ENCODE measurements at places on chromosomes 12 and 14. TPM values are rescaled to one million over a fixed set of nuclear protein-coding genes. Genes with fewer than 3 reads are reported as not detected.
A peak's percentile ranks its signal among the peaks of the same experiment; 100 is the strongest.

DNA sequence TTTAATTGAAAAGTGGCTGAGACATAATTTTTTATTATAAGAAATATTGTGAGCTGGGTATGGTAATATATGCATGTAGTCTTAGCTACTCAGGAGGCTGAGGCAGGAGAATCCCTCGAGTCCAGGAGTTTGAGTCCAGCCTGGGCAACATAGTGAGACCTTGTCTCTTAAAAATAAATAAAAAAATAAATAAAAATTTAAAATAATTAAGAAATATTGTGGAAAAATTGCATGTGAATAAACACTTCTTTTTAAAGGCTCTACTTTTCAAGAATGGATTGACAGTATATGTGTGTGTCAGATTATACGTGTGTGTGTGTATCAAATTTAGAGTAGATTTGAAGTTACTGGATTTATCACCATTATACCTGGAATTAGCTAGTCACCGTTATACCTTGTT is 43.2 kb downstream of the ERC1 start:
- H3K4me1 ChIP-seq = no peaks in the 10 kb centered on the region
- no peaks in the 10 kb centered on the region for H3K36me3 ChIP-seq
- no peak overlapping the region for H3K4me3 ChIP-seq
- no peak for DNase-seq

GRCh38 chr12:3131129-3131528 is 54.0 kb downstream of the TSPAN9 start:
- no peaks in the 10 kb centered on the region for H3K36me3 ChIP-seq
- no peak for DNase-seq
- H3K27me3 ChIP-seq = peaks cover 68% of the 10 kb centered on the region
- H3K4me1 ChIP-seq = peaks cover 19% of the 10 kb centered on the region
- no peak overlapping the region for H3K27ac ChIP-seq

L3HYPDH gene
- 20.7 TPM for total RNA-seq

DNA sequence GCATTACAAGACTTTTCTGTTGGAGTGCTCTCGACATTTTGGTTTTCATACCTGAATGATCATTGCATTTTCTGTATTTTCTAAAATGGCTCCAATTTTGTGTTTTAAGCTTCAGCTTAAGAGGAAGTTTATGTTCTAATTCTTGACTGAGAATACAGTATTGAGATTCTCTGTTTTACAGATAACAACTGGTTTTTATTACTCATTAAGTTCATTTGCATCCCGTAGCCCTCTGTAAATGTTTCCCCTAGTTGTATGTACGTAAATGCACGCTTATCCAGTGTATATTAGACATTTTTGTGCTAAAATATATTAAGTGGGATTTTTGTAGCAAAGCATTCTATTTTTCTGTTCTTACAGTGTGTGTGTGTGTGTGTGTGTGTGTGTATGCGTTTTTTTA is 33.1 kb downstream of the CPSF6 start:
- DNase-seq = no peak
- H3K27me3 ChIP-seq = no peaks in the 10 kb centered on the region
- peaks cover 18% of the 10 kb centered on the region for H3K4me1 ChIP-seq
- no peak overlapping the region for H3K4me3 ChIP-seq
- no peak overlapping the region for H3K27ac ChIP-seq
- no peaks in the 10 kb centered on the region for H3K36me3 ChIP-seq

DNA sequence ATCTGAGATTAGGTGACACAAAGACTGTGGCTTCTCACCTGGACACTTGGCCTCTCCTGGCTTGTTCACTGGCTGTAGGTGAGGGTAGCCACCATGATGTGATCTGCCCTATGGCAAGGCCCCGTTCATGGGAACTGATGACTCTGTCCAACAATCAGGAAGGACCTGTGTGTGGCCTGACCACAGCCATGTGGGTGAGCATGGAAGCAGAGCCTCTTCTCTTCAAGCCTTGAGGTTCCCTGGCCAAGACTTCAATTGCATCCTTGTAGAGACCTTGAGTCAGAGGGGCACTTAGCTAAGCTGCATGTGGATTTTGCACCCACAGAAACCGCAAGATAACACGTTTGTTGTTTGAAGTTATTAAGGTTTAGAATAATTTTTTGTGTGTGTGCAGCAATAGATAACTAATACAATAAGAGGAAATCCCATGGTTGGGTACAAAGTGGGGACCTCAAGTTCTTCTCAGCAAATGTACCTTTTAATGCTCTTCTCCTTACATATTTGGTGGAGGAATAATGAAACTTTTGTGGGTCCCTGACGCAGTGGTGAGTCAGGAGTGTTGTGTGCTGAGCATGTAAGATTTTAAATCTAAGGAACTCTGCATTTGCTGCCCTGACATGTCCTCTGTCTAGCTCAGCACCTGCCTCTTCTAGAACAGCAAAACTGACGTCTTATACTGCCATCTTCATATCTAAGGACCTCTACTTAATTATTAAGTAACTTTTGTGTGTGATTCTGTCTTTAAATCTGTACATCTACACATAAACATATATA is 27.5 kb upstream of the PLEKHG7 start:
- H3K4me3 ChIP-seq = no peak overlapping the region
- no peaks in the 10 kb centered on the region for H3K4me1 ChIP-seq

TAS2R10 gene
- total RNA-seq = 1.3 TPM

FERMT2 gene
- 0.35 TPM for total RNA-seq

- H3K4me3 ChIP-seq = no peak overlapping the region
- no peak overlapping the region for H3K27ac ChIP-seq
- H3K4me1 ChIP-seq = no peaks in the 10 kb centered on the region
- DNase-seq = no peak
Measured at GRCh38 chr14:69530095-69530494, 44.6 kb downstream of the CCDC177 start.

DNA sequence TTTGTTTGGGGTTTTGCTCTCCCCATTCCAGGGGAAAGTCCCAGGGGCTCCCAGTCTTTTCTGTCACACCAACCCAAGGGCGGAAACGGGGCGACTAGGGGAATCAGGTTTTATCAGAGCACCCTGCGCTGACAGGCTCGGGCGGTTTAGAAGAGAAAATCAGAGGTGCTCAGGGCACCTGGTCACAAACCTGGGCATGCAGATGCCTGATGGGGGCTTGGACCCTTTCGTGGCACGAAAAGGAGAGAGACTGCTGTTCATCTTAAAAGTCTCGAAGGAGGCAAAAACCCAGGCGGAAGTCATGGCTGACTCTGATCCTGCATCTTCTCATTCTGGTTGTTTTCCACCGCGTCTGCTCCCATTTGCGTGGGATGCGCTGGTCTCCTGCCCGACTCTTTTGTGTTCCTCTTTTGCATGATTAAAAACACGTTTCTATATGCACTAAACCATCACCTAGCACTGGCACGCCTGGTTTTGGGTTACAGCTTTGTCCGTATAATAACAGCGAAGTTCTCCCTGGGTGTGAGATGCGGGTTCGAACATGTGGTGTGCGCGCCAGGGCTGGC is 13.2 kb downstream of the OTX2 start:
- H3K4me1 ChIP-seq = peaks cover 12% of the 10 kb centered on the region
- no peak for DNase-seq
- H3K36me3 ChIP-seq = no peaks in the 10 kb centered on the region
- H3K27ac ChIP-seq = no peak overlapping the region
- H3K27me3 ChIP-seq = peaks cover 26% of the 10 kb centered on the region
- H3K4me3 ChIP-seq = no peak overlapping the region

GRCh38 chr14:78412475-78412874 is 242.3 kb downstream of the NRXN3 start:
- no peak for DNase-seq
- H3K27ac ChIP-seq = no peak overlapping the region
- no peak overlapping the region for H3K4me3 ChIP-seq
- H3K36me3 ChIP-seq = no peaks in the 10 kb centered on the region

GRCh38 chr12:76976777-76977382 is 88.5 kb downstream of the E2F7 start:
- no peaks in the 10 kb centered on the region for H3K4me1 ChIP-seq
- no peak overlapping the region for H3K4me3 ChIP-seq
- H3K36me3 ChIP-seq = no peaks in the 10 kb centered on the region
- no peak for DNase-seq

VWF gene
- total RNA-seq = 0.13 TPM

DNA sequence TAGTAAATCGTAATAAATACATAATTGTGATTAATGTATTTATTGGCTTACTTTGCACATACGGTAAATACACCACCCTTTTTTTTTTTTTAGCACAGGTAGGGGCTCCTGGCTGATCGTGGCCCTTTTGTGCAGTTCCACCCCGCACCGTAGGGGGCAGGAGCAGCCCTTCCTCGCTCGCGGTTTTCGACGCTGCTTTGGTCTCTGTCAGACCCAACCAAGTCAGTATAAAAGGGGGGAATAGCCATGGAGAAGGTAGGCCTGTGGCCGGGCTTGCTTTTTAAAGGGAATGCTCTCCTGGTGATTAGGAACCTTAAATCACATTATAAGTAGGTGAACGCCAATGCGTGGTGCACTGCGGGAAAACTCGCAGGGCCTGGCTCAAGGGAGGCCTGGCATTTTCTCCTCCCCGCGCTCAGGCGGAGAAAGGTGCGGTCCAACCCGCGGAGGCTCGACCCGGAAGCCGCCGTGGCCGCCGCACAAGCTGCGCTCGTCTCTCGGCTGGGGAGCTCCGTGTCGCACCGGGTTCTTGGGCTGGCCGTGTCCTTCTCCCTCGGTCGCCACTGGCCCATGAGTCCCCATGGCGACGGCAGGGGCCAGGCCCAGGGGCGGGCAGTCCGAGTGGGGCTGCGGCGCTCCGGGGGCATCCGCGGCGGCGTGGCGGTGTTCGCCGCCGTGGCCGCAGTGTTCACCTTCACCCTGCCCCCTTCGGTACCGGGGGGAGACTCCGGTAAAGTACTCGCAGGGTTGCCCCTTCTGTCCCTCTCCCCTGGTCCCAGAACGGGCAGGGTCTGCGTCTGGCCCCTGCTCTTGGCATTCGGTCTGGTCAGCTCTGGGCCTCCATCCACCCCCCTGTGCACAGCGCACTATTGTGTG is at the start of gene TMEM260:
Gene TMEM260 (plus strand): TSS at position 454 of the 876 bp plus-strand sequence. CDS start 117 bp downstream, at position 571.
- peak within 1 kb of the TSS; percentile 77 for H3K27ac ChIP-seq
- peak within 1 kb of the TSS; percentile 80 for H3K4me3 ChIP-seq
- peaks cover 18% of the 10 kb centered on the region for H3K4me1 ChIP-seq
- no peaks in the 10 kb centered on the region for H3K27me3 ChIP-seq
- no peaks in the 10 kb centered on the region for H3K36me3 ChIP-seq

HOXC6 gene
- not detected for total RNA-seq

CDKL1 gene
- total RNA-seq = 5.8 TPM

CAPZA3 gene
- total RNA-seq = not detected

GPR137C gene
- 0.15 TPM for total RNA-seq

DNA sequence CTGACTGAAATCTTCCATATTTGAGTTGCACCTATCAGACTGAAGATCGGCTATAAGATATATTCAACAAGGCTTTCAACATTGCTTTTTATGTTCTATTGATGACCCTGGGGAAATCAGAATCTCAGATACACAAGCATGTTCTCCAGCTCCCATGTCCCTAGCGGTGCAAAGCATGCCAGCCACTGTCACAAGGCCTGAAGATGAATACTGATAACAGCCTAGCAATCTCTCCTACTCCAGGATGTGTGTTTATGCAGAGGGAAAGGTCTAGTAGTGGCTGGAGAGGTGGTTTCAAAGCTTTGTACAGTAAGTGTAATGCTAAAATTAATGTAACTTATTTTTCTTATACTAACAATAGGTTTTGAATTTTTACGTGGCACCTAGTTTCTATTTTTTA is 64.6 kb downstream of the SOX5 start:
- H3K36me3 ChIP-seq = no peaks in the 10 kb centered on the region
- no peaks in the 10 kb centered on the region for H3K4me1 ChIP-seq
- no peak overlapping the region for H3K27ac ChIP-seq
- DNase-seq = no peak
- H3K27me3 ChIP-seq = no peaks in the 10 kb centered on the region
- H3K4me3 ChIP-seq = no peak overlapping the region

GRCh38 chr14:51824191-51824590 is 36.2 kb upstream of the GNG2 start:
- H3K4me3 ChIP-seq = no peak overlapping the region
- H3K36me3 ChIP-seq = no peaks in the 10 kb centered on the region
- H3K27me3 ChIP-seq = no peaks in the 10 kb centered on the region
- H3K4me1 ChIP-seq = peaks cover 10% of the 10 kb centered on the region

DNA sequence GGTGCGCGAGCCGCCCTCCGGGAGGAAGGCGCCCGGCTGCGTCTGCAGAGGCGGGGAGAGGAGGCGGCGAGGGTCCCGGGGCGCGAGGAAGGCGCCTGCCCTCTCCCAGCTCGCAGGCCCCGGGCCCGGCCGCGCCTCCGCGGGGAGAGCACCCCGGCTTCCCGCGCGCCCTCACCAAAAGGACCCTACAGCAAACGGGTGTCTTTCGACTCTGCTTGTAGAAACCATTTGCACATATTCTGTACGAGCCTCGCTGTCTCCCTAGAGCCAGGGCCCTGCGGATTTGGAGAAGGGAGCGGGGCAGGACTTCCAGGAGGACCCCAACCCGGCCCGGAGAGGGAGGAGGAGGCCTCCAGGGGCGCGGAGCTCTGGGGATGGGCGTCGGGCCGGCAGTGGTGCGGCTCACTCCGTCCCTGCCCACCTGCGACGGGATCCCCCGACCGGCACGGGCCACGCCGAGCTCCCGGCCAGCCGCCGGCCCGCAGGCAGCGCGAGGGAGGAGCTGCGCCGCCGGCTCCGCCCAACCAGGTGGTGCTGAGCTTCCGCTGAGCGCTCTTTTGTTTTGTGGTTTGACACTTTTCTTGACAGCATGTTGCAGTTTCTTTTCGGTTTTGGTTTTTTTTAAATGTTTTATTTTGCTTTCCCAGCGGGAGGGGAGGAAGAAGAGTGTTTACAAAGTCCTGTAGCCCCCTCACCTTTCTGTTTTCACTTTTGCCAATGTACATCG is 103.3 kb upstream of the FKBP4 start:
- H3K4me1 ChIP-seq = peaks cover 30% of the 10 kb centered on the region
- DNase-seq = peak; percentile 29
- H3K36me3 ChIP-seq = no peaks in the 10 kb centered on the region
- peaks cover 7% of the 10 kb centered on the region for H3K27me3 ChIP-seq

NKX2-1 gene
- 0.16 TPM for total RNA-seq

CELA1 gene
- 0.62 TPM for total RNA-seq

Measured in T-cell (primary cell).